ENCODE measurements at places on chromosomes 2 and 18. TPM values are rescaled to one million over a fixed set of nuclear protein-coding genes. Genes with fewer than 3 reads are reported as not detected.

CPLX4 gene
- not detected for total RNA-seq

PPP4R1 gene
- 34.4 TPM for total RNA-seq

PREPL gene
- total RNA-seq: 22.6 TPM

SLC16A14 gene
- total RNA-seq: 15.8 TPM

CDH19 gene
- total RNA-seq: 0.21 TPM

PARD3B gene
- 9.5 TPM for total RNA-seq

C2orf15 gene
- 0.32 TPM for total RNA-seq

EGR4 gene
- total RNA-seq: not detected

RTP5 gene
- not detected for total RNA-seq

UGT1A10 gene
- total RNA-seq: not detected

MREG gene
- not detected for total RNA-seq
